ENCODE measurements at places on chromosomes 1 and 21.

- DNase-seq: no peak
Observed at GRCh38 chr1:45644661-45645060, 20.8 kb upstream of the CCDC17 start.

GRCh38 chr1:233085566-233085965, 135.2 kb downstream of the NTPCR start:
- DNase-seq: no peak

- DNase-seq: no peak
Observed at GRCh38 chr1:160981584-160982411, 27.2 kb upstream of the ITLN2 start.

DNA sequence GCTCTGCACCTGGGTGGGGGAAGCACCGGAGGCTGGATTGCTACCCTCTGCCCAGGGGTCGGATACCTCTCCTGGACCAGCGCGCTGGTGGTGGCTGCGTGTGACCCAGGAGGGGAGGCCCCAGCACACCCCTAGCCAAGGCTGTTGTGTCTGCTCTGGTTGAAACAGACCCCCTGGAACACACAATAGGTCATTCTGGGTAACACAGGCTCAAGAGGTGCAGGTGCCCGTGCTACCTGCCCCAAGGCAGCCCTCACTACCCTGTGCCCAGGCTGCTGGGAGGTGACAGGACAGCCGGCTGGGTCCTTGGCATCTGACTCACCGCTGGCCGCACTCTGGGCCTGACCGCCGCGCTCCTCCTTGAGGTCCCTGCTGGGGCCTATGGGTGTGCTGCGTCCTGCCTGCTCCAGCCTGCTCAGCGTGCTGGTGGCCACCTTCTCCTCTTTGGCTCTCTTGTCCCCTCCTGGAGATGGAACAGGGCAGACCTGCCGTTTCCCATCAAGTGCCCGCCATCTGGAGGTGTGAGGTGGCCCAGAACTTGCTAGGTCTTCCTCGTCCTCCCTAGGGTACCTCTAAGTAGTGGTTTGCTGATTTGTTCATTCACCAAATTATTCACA, 30.0 kb downstream of the ZBTB17 start:
- no peak for DNase-seq

DNA sequence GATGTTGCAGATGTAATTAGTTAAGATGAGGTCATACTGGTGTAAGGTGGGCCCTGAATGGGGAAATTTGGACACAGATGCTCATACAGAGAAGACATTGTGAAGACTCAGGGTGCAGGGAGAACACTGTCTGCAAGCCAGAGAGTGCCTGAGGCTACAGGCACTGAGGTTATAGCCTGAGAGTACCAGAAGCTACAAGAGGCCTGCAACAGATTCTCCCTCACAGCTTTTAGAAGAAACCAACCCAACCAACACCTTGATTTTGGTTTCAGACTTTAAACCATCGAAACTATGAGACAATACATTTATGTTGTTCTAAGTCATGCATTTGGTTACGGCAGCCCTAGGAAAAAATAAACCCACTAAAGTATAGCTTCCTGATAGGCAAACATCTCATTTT, 321.7 kb upstream of the USP25 start:
- DNase-seq: no peak

- no peak for DNase-seq
Observed at GRCh38 chr1:92601044-92601443, 114.3 kb upstream of the GFI1 start.

DNA sequence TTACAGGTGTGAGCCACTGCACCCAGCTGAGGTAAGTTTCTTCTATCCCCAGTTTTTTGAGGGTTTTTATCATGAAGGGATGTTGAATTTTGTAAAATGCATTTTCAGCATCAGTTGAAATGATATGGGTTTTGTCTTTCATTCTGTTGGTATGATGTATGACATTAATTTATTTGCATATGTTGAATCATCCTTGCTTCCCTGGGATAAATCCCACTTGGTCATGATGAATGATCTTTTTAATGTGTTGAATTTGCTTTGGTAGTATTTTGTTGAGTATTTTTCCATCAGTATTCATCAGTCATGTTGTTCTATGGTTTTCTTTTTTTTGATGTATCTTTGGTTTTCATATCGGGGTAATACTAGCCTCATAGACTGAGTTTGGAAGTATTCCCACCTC, 141.0 kb downstream of the RPS6KC1 start:
- DNase-seq: no peak

DNA sequence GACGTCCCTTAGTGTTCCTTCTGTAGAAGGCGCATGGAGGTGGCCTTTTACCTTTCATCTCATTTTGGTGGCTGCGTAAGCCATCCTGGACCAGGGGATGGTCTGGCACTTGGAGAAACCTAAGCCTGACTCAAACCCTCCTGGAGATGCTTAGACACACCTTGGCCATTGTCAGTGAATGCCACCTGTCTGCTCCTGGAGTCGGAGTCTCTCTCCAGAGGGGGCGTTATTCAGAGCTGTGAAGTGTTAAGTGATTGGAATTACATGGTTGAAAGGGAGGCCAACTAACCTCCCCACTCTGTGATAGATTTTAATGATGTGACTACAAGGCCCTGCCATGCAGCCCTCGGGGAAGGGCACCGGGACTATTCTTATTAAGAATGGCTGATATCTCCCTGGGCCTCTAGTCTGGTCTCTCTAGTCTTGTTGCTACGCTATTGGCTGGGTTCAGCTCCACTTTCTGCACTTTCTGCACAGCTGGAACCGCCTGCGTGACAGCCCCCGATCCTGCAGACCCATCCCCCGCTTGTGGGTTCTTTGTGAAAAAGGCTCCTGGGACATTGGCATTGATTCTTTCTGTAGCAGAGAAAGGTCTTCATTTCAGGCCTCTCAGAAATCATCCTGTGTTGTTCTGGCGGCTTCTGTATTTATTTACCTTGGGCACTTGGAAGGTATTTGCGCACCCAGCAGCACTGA, 4.2 kb downstream of the RASSF5 start:
- no peak for DNase-seq

DNA sequence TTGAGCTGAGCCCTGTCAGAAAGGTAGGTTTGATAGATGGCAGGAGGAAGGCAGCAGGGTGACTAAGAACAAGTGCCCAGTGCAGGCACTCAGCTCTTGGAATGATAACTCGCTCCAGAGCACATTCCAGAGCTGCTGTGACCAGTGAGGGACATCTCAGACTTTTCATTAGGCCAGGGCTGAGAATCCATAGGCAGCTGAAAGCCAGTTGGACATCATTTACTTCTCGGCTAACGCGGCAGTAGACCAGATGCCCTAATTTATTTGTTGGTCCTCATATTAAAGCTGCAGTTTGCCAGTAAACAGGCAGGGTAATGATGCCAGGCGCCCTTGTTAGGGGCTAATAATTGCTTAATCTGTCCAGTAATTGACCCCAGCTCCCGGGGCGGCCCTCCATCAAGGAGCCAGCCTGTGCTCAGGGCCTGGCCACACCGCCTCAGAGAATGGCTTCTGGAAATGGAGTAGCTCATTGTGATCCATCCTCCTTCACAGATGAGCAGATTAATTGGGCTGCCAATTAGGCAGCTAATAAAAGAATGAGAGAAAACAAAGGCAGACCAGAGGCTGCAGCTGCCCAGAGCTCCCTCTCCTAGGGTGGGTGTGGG, 122.0 kb downstream of the BEND5 start:
- DNase-seq: no peak

DNA sequence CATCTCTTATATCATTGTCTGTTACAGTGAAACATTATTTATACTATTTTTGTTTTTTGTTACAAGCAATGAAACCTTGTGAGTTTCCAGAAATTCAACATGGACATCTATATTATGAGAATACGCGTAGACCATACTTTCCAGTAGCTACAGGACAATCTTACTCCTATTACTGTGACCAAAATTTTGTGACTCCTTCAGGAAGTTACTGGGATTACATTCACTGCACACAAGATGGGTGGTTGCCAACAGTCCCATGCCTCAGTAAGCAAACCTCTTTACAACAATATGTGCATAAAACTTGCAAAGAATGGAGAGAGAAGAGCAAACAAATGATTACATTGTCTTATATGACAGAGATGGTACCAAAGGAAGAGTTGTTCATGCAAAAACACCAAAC, 22.4 kb downstream of the CFHR4 start:
- no peak for DNase-seq

GRCh38 chr1:115164940-115165705, 75.8 kb upstream of the TSPAN2 start:
- DNase-seq: no peak

GRCh38 chr1:46175243-46175642, 356 bp downstream of the TSPAN1 start:
- DNase-seq: no peak

- no peak for DNase-seq
Observed at GRCh38 chr1:209072481-209072880, 511.0 kb upstream of the CAMK1G start.

GRCh38 chr21:44881198-44881872, 7.8 kb upstream of the PTTG1IP start:
- DNase-seq: no peak

DNA sequence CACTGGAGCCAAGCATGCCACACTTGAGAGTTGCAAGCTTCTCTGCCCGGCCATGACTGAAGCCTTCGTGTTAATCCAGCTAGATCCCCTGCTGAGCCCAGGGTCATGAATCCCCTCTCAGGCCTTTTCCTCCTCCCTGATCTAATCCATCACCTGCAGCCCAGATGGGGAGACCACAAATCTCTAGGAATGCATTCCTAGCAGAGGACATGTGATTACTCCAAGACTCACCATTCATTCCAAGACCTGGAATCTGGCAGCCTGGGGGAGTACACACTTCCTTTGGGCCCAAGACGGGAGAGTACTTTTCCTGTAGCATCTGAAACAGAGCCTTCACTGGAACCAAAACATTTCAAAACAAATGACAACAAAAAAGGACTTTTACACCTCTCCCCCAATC, 269.3 kb upstream of the NFIA start:
- no peak for DNase-seq

DNA sequence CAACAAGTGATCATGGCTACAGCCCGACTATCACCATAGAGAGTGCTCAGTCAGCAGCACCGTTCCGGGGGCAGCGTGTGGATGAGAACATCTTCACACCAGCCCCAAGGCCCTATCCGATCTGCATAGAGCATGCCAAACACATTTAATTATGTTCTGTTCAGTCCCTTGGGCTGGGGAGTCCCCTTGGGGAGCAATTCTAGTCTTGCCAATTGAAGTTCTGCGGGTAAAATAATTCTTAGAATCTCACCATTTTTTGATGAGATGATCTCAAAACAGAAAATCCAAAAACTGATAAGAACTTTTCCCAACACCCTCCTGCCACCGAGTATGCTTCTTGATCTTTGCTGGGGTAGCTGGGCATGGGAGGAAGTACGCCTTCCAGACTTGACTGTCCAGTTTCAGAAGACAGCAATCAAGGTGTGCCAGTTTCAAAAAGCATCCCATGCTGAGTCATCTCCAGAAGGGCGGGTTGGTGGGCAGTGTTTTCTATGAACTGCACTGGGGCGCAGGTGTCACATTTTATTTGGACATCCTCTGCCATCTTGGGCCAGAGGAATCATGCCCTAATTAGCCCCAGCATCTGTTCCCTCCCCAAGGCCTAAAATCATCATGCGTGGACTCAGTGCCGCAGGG, 20.8 kb upstream of the PTPRF start:
- no peak for DNase-seq

All from left lobe of liver (tissue), 2 donors.